ENCODE measurements at places on chromosomes 2 and 18. TPM values are rescaled to one million over a fixed set of nuclear protein-coding genes. Genes with fewer than 3 reads are reported as not detected.

Gene TTR
- total RNA-seq: 1.3 TPM

Gene FAM237A
- not detected for total RNA-seq

Gene CNDP1
- 0.10 TPM for total RNA-seq

Gene BCL11A
- total RNA-seq: 30.9 TPM

Gene UGT1A3
- total RNA-seq: not detected

Gene DCAF17
- 25.1 TPM for total RNA-seq

Gene BOLL
- 0.10 TPM for total RNA-seq

Measured in skin of body (tissue), 3 donors.